Left colon (tissue), 2 donors: ENCODE measurements at places on chromosomes 7 and 10. TPM values are rescaled to one million over a fixed set of nuclear protein-coding genes. Genes with fewer than 3 reads are reported as not detected.

DNA sequence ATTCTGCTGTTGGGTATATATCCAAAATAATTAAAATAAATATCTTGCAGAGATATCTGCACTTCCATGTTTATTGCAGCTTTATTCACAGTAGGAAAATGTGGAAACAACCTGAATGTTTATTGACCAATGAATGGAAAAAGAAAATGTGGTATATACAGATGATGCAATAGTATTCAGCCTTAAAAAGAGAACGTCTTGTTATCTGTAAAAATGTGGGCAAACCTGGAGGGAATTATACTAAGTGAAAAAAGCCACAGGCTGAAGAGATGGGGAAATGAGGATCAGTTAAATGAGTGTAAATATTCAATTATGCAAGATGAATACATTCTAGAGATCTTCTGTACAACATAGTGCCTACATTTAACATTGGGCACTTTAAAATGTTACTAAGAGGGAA, 766.1 kb upstream of the IGFBP3 start:
- DNase-seq = no peak

GRCh38 chr10:21092683-21093524, 195.8 kb upstream of the NEBL start:
- DNase-seq = no peak

DNA sequence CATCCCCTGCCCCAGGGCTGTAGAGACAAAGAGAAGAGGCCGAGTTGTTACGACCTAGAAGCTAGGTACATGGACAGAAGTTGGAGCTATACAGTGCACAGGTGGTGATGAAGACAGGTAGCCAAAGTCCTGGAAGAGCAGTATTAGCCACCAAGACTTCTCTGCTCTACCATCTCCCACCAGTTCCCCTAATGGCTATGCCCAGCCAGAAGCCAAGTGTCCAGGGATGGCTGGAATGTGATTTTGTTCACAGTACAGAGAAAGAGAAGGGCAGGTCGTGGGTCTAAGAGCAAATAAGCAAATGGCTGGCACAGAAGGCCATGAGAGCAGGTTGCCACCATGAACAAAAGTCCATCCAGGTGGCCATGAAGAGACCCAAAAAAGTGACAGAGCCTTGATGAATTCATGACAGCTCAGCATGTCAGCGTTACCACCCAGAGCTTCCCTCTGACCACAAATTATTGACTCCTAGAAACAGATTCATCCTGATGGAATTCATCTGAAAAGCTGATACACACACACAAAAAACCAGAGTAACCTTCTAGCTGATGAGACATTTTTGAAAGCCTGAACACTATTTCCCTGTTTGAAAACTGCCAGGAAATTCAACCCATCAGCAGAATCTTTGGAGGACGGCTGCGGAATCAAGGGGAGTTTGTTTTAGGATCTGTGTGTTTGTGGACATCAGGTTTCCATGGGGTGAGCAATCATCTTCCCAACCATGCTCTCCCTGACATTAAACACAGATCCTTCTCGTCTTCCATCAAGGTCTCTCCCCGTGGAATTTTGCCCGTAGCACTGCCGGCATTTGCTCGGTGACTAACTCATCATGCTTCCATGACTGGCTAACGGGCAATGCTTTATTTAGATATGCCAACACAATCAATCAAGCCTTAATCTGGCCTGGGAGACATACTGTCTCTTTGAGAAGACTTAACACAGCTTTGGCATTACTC, 906.7 kb upstream of the AUTS2 start:
- DNase-seq = no peak

DNA sequence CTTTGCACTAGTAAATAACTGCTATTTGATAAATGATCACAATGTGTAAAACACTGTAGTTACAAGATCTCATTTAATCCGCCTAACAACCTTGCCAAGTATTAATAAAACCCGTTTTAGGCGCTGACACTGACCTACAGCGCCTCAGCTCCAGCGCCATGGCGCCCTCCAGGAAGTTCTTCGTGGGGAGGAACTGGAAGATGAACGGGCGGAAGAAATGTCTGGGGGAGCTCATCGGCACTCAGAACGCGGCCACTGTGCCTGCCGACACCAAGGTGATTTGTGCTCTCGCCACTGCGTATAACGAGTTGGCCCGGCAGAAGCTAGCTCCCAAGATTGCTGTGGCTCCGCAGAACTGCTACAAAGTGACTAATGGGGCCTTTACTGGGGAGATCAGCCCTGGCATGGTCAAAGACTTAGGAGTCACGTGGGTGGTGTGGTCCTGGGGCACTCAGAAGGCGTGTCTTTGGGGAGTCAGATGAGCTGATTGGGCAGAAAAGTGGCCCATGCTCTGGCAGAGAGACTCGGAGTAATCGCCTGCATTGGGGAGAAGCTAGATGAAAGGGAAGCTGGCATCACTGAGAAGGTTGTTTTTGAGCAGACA, 1.1 kb upstream of the TNPO3 start:
- no peak for DNase-seq

RASSF4 gene
- 44.7 TPM for total RNA-seq

CFAP69 gene
- 3.5 TPM for total RNA-seq
